HT1080 (cell line): ENCODE measurements at places on chromosomes 12 and 14.

DNA sequence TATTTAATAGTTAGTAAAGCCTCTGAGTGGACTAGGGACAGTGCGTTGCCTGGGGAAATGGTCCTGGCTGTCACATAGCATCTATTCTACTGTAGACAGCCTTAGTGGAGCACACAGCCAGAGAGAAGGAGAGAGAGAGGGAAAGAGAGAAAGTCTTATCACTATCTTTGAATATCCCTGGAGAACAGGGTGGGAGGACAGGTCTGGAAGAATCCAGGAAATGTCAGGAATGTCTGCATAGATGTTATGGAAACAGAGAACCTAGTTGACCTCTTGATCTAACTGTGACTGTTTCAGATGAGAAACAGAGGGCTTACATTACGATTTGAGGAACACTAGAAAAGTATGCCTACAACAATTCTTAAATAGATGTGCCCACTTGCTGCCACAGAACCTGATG lies 92.8 kb downstream of the SLC15A5 start:
- DNase-seq, result no peak

GRCh38 chr12:11657511-11657910 lies 8.0 kb downstream of the ETV6 start:
- DNase-seq, result peak; percentile 52

- no peak for DNase-seq
Observed at GRCh38 chr12:131371401-131372170, 339.3 kb upstream of the SFSWAP start.

DNA sequence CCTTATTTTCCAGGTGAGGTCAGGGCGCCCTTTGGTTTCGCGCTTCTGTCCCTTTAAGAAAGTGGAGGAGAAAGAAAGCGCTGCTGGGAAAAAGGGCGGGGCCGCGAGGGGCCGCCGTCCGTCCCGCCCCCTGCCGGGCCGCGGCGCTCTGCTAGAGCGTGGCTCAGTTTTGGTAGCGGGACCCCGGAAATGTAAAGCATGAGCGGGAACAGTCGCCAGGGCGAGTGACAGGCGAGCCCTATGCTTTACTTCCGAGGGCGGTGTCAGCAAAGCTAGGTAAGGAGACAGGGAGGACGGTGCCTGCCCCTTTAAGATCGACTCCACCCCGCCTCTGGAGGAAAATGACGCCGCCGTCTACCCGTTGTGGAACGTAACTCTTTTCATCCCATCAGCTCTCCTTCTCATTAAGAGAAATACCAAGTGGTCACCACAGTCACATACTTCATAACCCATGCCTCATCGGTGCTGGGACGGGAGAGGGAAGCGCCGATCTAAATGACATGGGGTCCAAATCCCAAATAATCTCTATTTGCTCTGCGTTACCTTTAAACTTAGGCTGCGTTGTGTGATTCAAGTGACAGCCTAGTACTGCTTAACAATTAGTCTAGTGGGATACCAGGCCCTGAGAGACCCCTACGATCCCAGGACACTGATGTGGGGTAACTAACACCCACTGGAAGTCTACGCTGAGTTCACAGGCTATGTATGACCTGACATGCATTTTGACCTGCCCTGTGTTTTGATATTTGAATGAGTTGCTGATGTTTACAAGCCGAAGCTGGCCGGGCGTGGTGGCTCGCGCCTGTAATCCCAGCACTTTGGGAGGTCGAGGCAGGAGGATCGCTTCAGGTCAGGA lies at the start of gene ETFBKMT:
TSS of gene ETFBKMT (plus strand) at position 602 of the 856 bp plus-strand sequence. CDS start 2,266 bp downstream, outside the sequence.
- DNase-seq, result peak; percentile 95

- DNase-seq, result no peak
Observed at GRCh38 chr12:26830363-26830762, 2.6 kb downstream of the ITPR2 start.

DNA sequence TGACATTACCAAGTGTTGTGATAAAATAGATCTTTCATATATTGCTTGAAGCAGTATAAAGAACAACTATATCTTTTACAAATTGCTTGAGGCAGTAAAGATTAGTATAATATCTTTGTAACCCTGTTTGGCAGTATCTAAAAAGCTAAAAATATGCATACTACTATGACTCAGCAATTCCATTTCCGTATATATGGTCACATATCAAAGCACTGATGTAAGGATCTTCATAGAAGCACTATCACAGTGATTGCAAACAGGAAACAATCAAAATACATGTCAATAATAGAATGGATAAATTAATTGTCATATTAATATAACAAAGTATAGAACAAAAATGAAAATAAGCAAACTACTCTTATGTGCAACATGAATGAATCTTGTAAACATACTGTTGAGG lies 158.4 kb upstream of the IGF1 start:
- peak; percentile 15 for DNase-seq

GRCh38 chr12:88242571-88242925 lies 100.4 kb downstream of the TMTC3 start:
- no peak for DNase-seq

GRCh38 chr14:100325231-100325632 lies 2.1 kb downstream of the SLC25A47 start:
- DNase-seq, result no peak

DNA sequence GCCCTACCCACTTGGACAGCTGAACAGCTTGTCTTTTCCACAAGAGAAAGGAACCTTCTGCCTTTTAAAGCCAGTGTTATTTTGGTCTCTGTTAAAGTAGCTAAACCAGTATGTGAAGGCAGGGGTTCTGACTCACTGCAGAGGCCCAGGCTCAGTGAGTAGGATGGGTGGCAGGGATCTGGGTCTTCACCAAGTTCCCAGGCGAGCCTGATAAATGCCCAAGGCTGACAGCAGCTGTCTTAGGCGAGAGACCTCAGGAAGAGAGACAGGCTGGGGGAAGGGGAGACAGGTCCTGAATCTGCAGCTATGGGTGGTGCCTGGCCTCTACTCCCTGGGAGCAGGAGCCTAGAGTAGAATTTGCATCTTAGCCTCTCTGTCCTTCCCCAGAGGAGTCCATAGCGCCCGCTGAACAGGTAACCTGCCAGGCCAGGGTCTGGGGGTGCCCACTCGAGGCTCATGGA lies 18.1 kb upstream of the KIF26A start:
- DNase-seq, result no peak

DNA sequence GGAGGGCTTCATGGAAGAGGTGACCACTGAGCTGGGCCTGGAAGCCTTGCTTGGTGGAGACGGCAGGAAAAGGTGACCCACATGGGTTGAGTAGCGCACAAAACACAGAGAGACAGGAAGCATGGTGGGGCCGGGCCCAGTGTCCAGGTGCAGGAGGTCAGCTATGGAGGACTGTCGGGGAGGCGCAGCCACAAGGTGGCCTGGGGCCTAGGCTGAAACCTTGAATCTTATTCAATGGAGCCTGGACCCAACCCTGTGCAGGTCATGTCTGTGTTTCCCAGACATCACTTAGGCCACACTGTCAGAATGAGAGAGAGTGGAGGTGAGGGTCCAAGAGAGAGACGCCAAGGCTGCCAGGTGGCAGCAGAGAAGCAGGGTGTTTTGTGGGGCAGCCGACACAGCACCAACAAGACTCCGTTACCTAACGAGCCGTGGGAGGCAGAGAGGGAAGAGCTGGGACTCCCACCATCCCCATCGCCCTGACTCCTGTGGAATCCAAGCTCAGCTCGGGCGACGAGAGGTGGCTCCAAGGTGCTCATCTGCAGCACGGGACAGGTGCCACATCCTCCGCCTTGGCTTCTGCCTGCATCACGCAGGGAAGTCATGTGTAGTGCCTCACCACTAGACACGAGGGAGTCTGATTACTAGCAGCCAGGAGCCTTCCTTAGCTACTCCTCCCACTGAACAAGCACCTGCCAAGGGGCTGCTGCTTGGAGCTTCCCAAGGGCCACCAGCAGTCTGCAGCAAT lies 38.7 kb downstream of the DEGS2 start:
- DNase-seq, result no peak

- DNase-seq, result no peak
Observed at GRCh38 chr12:10701131-10701681, 21.9 kb downstream of the YBX3 start.

- DNase-seq, result peak; percentile 52
Observed at GRCh38 chr12:14167005-14167628, 185.7 kb upstream of the GRIN2B start.

- no peak for DNase-seq
Observed at GRCh38 chr14:69423279-69423678, 24.8 kb downstream of the SLC39A9 start.

DNA sequence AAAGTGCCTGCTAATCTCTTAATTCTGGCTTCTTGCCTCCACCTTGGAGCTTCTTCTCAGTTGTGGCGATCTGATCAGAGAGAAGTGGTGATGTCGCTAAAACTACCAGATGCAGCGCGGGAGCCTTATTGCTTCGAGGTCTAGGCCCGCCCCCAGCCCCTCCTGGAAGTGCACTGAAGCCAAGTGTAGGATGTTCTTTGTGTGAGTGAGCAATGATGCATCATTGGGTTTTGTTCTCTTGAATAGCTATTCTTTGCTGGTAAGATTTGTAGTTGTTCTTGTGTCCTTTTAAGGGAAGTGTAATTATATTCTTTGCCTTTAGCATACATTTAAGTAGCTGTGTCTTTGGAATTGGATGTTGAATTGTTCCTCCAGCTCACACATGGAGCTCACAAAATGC lies 35.8 kb downstream of the MTHFD1 start:
- DNase-seq, result peak; percentile 67

- peak; percentile 78 for DNase-seq
Observed at GRCh38 chr12:93773122-93773871, 96.1 kb downstream of the CRADD start.

DNA sequence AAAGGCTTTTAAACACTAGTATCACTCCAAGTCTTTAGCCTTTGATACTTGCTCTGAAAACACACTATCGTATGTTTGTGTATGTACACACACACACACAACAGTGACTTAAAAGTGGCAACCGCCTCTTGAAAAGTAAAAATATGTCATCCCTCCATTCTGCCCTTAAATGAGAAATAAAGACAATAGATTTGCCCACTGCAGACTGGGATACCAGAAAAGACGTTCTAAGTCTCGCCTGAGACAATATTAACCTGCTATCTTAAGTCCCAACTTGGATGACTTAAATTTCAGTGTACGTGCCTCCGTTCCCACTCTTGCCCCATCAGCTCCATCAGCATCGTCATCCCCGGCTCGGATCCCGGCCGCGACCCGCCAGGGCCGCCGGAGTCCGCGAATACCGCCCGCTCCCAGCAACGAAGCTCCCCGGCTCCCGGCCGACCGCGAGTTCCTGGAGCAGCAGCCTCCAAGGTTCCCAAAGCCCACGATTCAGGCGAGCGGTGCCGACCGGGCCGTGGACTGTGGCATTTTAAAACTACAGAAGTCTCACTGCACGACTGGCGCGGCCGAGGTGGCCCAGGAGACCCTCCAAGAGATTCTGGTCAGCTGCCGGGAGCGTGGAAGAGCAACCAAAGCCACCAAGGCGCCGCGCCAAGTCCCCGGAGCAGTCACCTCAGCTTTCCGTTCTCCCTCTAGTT lies 2.8 kb upstream of the ARID2 start:
- DNase-seq, result no peak

- DNase-seq, result no peak
Observed at GRCh38 chr12:7118881-7119280, 9.8 kb downstream of the RBP5 start.

DNA sequence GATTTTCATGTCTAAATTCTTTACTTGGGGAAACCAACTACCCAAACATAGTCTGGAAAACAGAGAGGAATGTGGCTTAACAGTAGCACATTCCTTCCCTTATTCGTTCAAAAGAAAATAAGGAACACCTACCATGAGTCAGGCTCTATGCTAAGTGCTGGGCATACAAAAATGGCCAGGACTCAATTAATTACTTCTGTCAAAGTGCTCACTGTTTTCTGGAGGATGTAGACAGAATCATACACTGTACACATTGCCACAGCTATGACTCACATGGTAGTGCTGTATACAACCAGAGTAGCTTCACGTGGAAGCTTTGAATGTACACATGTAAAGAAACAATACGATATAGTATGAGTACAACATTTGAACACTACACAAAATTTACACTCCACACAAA lies 50.1 kb downstream of the SLC25A21 start:
- DNase-seq, result peak; percentile 83

- DNase-seq, result no peak
Observed at GRCh38 chr14:21093769-21094681, 4.4 kb downstream of the ZNF219 start.

DNA sequence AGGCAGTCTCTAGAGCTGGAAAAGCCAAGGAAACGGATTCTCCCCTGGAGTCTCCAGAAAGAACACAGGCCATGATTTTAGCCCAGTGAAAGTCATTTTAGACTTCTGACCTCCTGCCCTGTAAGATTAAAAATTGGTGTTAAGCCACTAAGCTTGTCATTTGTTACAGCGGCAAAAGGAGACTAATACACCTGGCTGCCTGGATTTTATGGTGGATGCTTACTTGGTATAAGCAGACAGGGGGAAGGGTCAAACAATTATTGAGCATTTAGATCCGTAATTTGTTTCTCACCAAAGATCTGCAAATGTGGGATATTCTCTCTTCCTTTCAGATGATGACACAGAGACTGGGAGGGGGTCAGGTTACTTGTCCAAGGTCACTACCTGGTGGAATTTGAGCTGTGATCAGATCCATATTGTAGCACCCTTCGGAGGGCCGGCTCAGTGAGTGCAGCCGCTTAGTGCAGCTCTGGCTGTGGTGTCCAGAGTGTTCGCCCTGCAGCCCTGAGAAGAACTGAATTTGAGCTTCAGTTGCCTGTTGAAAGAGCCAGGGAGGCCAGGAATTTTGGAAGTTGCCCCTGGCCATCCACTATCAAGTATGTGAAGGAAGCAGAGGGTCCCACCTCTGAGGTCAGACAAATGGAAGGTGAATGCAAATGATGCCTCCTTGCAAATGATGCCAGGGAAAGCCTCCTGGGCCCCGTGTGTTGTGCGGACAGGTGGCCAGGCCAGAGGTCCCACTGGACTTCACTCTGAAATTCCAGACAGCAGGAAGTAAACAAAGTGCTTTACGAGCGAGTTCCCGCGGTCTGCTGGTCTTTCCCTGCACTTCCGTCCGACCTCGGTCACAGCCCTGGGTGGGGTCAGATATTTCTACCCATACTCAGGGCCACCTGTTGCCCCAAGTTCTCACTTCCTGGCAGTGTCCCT lies 15.1 kb downstream of the GLRX5 start:
- DNase-seq, result no peak

DNA sequence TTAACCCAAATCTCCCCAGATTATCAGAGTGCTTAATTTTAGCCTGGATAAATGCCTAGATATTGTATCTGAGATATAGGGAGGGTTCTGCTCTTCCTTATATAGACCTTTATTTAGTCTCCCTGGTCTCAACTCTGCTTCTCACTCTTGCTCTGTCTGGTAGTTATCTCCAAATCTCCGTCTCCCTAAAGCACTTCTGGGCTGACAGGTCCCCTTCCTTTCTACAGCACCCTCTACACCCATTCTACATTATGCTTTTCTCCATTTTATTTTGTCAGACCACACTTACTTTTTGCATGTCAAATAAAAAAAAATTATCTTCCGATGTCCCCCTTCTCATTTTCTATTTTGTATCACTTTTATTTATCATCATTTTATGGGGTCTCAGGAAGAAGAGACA lies 2.0 kb upstream of the ERC1 start:
- DNase-seq, result no peak
